ENCODE measurements at places on chromosomes 3 and 15.

DNA sequence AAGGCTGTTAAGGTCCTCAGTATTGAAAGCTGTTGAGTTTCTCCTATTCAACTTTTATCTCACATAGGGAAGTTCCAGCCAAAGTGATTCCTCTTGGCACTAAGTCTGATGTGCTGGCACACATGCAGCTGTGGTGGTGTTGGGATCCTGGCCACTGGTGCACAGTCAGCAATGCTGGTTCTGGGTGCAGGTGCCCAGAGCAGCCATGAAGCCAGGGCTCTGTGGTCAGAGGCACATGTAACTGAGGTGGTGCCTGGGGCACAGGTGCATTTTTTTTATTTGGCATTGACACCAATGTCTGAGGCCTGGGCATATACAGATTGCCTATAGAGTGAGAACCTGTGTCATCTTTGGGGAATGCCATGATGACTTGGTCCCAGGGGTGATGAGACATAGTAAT lies 271.4 kb downstream of the POLQ start:
- no peak for DNase-seq

DNA sequence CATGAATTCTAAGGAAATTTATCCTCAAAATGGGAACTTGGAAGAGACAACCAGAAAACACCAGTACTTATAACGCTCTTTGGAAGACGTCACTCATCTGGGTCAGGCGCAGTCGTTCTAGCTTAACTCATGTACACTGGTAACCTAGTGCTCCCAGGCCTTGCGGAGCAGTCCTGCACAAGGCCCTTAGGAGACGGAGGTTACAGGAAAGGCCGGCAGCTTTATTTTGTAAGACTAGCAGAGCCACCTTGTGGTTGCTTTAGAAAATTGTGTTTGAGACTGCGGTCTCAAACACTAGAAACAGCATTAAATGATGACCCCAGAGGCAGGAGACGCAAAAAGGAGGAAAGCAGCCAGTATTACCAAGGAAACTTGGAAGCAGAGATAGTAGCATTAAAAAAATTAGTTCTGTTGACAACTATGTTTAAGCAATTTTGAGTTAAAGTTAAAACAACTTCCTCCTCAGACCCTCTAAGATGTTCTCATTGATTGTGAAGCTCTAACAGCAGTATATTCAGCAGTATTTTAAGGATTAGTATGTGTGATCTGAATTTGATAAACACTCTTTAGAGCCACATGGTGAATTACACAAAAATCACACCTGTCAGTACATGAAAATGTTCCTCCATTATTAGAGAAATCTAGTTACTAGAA lies 141.9 kb upstream of the C2CD4B start:
- no peak for DNase-seq

GRCh38 chr3:102140116-102140515 lies 290.8 kb downstream of the NFKBIZ start:
- no peak for DNase-seq

GRCh38 chr3:181442066-181442465 lies 269.7 kb upstream of the SOX2 start:
- no peak for DNase-seq

DNA sequence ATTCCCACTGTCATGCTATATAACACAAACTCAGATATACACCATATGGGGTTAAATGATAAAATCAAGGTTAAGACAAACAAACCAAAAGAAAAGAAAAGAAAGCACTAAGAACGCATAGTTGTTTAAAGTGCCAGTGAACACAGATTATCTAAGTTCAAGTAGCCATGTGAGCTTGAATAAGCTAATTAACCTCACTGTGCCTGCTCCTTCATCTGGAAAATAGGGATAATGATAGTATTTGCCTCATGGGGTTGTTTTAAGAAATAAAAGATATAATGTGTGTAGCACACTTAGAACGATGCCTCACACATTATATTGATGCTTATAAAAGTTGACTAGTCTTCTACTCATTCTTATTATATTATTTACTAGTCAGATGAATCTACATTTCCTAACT lies 72.6 kb upstream of the IL12A start:
- no peak for DNase-seq

DNA sequence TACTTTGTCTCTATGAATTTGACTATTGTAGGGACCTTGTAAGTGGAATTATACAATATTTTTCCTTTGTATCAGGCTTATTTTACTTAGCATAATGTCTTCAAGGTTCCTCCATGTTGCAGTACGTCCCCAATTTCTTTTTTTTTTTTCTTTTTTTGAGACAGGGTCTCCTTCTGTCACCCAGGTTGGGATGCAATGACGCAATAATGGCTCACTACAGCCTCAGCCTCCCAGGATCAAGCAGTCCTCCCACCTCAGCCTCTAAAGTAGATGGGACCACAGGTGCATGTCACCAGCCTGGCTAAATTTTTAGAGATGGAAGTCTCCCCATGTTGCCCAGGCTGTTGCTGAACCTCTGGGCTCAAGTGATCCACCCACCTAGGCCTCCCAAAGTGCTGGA lies 40.5 kb upstream of the RPS17 start:
- DNase-seq: no peak

- DNase-seq: no peak
These were observed 297.3 kb upstream of the PROK2 start for GRCh38 chr3:72082186-72082715.

GRCh38 chr3:106399761-106400160 lies 530.9 kb upstream of the CBLB start:
- no peak for DNase-seq

GRCh38 chr3:28916713-28917499 lies 364.0 kb upstream of the RBMS3 start:
- DNase-seq: no peak

DNA sequence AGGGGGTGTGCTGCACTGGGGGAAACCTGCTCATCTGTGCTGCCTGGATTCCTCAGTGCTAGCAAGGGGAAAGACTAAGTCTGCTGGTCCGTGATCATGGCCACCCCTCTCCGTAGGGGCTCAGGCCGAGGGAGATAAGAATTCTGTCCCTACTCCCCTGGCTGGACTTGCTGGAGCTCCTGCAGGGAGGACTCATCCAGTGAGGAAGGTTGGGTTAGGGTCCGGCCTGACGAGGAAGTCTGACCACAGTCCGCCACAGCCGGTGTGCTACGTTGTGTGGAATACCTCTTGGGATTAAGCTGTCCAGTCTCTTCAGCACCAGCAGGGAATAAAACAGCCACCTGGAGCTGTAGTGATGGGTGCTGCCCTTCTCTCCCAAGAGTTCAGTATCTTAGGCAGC lies 1309.1 kb upstream of the CADM2 start:
- DNase-seq: no peak

- DNase-seq: no peak
These were observed 363.3 kb downstream of the ULK4 start for GRCh38 chr3:41598402-41599126.

DNA sequence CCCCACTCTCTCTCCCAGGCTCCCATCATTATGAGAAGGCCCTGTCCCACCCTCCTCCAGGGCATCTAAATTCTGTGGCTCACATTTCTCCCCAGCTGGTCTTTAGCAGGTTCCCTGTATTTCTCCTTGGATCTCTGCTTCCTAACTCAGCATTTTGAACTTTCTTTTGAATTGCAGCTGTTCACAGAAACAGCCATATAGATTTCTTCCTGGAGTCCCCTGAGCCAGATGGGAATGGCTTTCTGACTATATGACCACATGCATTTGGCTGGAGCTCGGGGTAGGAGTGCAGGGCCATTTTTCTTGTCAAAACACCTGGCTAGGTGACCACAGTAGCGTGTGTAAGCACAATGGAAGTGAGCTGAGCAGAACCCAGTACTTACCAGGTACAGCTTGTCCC lies 22.0 kb downstream of the RBP2 start:
- DNase-seq: no peak

- no peak for DNase-seq
These were observed 10.6 kb downstream of the RPS27L start for GRCh38 chr15:63146684-63147083.

DNA sequence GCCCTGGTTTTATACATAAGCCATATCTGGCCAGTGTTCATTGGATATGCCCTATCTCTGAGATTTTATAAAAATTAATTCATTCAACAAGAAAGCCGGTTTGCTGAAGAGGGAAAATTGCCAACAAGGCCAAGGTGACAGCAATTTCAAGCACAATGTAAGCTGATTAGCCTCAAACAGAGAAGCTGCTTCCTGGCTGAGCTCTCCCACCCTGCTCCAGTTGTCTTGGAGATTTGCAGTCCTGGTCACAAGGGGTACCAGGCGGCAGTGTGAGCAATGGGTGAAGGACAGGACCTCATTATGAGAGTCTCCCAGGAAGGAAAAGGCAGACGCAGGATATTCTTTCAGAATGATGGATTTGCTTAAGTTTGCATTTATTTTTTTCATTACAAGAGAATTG lies 5.4 kb upstream of the THSD4 start:
- DNase-seq: no peak

GRCh38 chr15:79296583-79296982 lies 14.1 kb downstream of the ANKRD34C start:
- no peak for DNase-seq

GRCh38 chr3:23659274-23659673 lies 146.5 kb upstream of the UBE2E1 start:
- no peak for DNase-seq

DNA sequence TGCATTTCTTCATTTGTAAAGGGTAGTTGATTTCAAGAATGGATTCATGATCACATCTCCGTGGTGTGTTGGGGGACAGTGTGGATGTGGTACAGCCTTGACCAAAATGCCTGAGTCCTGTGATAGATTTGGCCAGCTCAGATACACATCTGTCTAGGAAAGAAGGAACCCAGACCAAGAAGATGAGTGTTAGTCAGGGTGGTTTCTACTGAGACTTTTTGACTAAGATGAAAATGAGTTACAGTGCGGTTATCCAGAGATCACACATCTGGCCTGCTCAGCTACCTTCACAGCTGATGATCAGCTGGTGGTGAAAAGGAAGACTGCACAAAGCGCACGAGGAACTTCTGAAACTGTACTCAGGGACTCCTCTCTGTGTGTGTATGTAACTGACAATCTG lies 68.0 kb downstream of the FNDC3B start:
- DNase-seq: peak; percentile 18

- no peak for DNase-seq
These were observed 232.4 kb downstream of the NFKBIZ start for GRCh38 chr3:102081572-102082289.

DNA sequence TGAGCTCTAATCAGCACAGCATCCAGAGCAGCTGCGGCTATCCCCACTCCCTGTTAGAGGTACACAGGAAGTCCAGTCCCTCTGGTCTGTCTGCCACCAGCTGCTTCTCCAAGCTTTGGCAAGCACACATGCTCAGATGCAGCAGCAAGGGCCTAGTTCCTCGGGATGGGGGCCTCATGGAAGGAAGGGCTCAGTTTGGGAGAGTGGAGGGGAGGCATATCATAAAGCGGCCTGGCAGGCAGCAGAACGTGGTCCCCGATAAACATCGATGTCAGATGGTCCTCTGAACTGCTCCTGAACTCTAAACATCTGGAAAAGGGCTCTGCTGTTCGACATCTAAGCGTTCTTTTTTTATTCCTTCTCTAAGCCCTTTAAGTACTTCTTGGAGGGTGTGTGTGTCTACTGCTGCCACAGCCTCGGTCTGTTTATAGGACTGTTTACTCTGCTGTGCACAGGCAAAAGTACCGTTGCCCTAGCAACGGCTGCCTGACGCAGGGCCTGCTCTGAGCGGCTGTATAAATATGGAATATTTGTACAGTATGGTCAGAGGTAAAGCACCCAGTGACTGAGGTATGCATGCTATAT lies 74.6 kb downstream of the PRICKLE2 start:
- DNase-seq: no peak

DNA sequence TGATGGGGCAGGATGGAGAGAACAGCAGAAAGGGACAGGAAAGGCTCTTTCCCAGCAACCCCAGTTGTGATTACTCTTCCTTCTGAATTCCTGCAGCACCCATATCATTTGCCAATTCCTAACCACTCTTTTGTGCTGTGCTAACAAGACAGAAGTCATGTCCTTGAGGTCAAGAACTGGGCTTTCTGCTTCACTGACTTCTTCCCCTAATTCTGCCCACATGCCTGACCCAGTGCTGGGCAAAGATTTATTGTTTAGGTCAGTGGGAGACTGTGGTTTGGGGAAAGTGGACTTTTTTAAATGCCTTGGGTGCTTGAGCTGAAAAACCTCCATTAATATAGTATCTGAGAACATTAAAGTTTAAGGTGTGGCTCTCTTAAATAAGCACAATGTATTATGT lies 4.2 kb upstream of the EFCAB12 start:
- DNase-seq: no peak

- no peak for DNase-seq
These were observed 250.5 kb upstream of the LRTM1 start for GRCh38 chr3:55178336-55178735.

- DNase-seq: no peak
These were observed 57.9 kb downstream of the B3GNT5 start for GRCh38 chr3:183310936-183311335.

GRCh38 chr15:89797678-89798201 lies 16.9 kb downstream of the ANPEP start:
- DNase-seq: no peak

DNA sequence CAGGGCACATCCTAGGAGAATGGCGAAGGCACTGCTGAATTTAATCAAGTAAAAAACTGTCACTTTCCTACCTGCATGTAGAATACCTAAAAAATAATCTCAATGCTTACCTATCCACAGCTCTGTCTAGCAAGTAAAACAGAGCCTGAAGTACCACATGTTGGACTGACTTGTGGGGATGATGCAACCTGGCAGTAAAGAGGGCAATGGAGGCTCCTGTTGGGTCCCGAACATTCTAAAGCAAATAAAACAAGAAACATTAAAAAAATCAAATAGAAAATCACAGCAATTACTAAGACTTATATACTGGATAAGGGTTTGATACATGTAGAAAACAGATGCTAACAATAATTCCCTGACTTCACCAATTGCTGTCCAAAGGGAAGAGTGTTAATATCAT lies 56.1 kb downstream of the PTPN9 start:
- no peak for DNase-seq

- DNase-seq: no peak
These were observed 24.0 kb upstream of the TEX9 start for GRCh38 chr15:56341201-56341600.

DNA sequence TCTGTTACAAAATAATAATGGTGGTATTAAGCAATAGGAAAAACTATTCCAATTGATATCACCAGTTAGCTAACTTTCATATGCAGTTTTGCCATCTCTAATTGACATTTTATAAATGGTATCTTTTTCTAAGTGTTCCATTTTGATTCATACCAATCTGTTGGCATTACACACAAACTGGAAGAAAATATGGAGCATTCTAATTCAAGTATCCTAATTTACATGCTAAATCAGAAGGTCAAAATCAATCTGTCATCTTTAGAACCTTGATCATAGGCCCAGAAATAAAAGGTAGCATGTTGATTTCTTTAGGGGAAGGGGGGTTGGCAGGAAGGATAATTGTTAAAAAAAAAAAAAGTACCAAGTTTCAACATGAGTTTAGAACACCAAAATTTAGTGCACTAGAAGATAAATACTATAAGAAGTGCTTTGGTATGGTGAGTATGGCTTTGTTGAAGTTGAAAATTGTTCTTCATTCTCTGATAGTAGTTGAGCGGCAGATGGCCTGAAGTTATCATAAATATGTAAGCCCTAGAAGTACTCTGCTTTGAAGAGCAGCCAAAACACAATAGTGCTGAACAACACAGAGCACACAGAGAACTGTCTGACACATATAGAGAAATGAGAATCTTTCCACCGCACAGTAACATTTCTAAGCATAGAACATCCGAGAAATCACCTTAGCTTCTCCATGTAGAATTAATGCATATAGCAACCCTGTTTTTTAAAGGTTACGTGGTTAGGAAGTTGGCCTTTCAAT lies 130.1 kb downstream of the TAFA4 start:
- no peak for DNase-seq
